ENCODE measurements at places on chromosomes 4 and X. TPM values are rescaled to one million over a fixed set of nuclear protein-coding genes. Genes with fewer than 3 reads are reported as not detected.

DNA sequence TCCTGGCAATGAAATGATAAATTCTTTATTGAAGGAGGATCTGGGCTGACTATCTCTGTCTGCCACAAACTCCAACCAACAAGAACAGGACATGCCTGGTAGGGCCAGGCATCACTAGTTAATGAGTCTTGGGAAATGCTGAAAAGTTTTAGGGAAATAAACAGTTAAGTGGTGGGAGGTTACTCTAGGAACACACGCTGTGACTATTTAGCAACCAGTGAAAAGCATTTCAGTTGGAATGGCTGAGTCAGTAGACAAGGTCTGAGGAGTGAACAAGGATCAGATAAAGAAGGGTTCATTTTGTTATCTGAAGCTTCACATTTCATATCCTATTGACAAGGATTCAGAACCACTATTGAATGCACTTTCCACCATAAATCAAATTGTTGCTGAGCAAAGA, 394.9 kb upstream of the BOD1L1 start:
- H3K27me3 ChIP-seq: no peaks in the 10 kb centered on the region
- H3K36me3 ChIP-seq: no peaks in the 10 kb centered on the region
- no peak for DNase-seq
- no peaks in the 10 kb centered on the region for H3K4me1 ChIP-seq

DNA sequence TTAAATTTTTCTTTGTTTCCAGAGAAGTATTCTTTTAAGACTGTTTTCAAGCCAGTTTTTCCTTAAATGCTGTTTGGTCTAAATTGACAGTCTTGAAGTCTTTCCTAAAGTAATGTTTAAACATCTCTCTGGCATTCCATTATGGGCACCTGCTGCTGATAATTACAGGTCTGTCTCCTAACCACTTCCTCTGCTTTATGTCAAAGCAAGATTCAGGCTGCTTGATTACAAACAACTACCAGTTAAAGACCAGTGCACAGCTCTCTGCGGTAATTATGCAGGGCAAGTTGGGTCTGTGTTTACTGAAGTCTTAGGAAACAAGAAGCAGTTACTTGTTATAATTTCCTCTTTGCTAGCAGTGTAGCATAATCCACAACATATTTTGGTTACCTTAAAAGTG, 17.6 kb downstream of the UNC5C start:
- H3K4me1 ChIP-seq: peaks cover 6% of the 10 kb centered on the region
- no peaks in the 10 kb centered on the region for H3K27me3 ChIP-seq
- H3K36me3 ChIP-seq: no peaks in the 10 kb centered on the region
- H3K27ac ChIP-seq: no peak overlapping the region
- DNase-seq: no peak
- no peak overlapping the region for H3K4me3 ChIP-seq

GRCh38 chr4:75142382-75142781, 209.5 kb downstream of the PARM1 start:
- H3K27me3 ChIP-seq: no peaks in the 10 kb centered on the region
- no peak overlapping the region for H3K27ac ChIP-seq
- no peak overlapping the region for H3K4me3 ChIP-seq
- DNase-seq: no peak
- H3K36me3 ChIP-seq: no peaks in the 10 kb centered on the region

- H3K27ac ChIP-seq: no peak overlapping the region
- H3K36me3 ChIP-seq: no peaks in the 10 kb centered on the region
Observed at GRCh38 chr4:184958923-184959210, 59.4 kb upstream of the HELT start.

DNA sequence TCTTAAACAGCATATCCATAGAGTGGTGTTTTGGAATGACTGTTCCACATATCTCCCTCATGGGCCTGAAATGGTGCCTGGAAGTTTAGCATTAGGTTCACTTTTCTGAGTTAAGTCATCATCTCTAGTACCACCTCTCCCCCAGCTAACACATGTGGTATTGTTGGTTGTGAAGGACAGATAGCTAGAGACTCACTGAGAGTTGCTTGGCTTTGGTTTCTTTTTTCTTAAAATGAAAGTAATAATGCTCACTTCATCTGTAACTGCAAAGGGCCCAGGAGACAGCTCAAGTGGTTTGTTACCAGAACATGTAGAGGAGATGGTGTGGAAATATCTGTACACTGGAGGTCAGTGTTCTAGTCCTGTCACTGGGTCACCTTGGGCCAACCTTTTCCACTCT, 90.9 kb downstream of the EFNB1 start:
- no peaks in the 10 kb centered on the region for H3K36me3 ChIP-seq
- no peaks in the 10 kb centered on the region for H3K4me1 ChIP-seq
- H3K4me3 ChIP-seq: no peak overlapping the region
- no peaks in the 10 kb centered on the region for H3K27me3 ChIP-seq
- no peak overlapping the region for H3K27ac ChIP-seq

- H3K4me1 ChIP-seq: peaks cover 15% of the 10 kb centered on the region
- H3K27ac ChIP-seq: peak overlapping the region; percentile 79
- H3K27me3 ChIP-seq: no peaks in the 10 kb centered on the region
- H3K4me3 ChIP-seq: no peak overlapping the region
Observed at GRCh38 chr4:6900181-6900812, 9.3 kb upstream of the TBC1D14 start.

DNA sequence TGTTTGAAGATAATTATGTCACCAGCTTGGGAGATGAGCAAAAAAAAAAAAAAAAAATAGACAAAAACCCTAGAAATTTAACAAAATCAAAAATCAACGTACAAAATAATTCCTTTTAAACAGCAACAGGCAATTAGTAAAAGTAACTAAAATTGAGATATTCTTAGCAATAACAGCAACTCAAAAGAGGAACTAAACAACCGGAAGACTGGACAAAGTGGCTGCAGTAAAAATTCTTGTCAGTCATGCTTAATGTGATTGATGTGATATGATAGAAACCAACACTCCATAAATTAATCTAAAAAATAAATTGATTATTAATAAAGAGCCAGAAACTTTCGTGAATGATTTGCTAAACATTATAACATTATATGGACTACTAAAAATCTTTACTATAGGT, 1534.6 kb upstream of the AGA start:
- H3K4me3 ChIP-seq: no peak overlapping the region
- no peaks in the 10 kb centered on the region for H3K4me1 ChIP-seq
- no peaks in the 10 kb centered on the region for H3K27me3 ChIP-seq
- no peaks in the 10 kb centered on the region for H3K36me3 ChIP-seq
- no peak for DNase-seq

DNA sequence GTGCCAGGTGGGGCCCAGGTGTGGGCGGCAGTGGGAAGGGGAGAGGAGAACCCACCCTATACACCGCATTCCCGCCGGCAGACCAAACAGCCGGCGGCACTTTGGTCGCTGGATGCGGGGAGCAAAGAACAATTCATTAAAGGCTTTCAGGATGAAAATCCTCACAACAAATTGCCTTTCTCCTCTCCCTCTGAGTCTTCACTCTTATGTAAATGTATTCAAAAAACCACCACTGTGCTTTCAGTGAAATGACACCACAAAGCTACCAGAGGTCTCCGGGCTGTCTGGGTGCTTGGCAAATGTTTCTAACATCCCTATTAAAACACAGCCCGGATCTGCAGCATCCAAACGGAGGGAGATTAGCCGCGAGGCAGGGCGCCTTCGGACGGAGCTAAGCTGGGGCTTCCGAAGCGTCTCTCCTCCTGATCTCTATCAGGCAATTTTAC, 171.8 kb upstream of the TBL1X start:
- no peaks in the 10 kb centered on the region for H3K27me3 ChIP-seq
- DNase-seq: no peak
- no peak overlapping the region for H3K27ac ChIP-seq
- no peaks in the 10 kb centered on the region for H3K36me3 ChIP-seq

GRCh38 chrX:148874636-148875246, 374.3 kb downstream of the AFF2 start:
- no peaks in the 10 kb centered on the region for H3K4me1 ChIP-seq
- no peak overlapping the region for H3K27ac ChIP-seq
- DNase-seq: no peak
- no peaks in the 10 kb centered on the region for H3K36me3 ChIP-seq
- H3K27me3 ChIP-seq: no peaks in the 10 kb centered on the region

GRCh38 chr4:118816538-118817177, 19.3 kb downstream of the SEC24D start:
- H3K27me3 ChIP-seq: no peaks in the 10 kb centered on the region
- DNase-seq: no peak
- peaks cover 37% of the 10 kb centered on the region for H3K36me3 ChIP-seq
- H3K4me1 ChIP-seq: no peaks in the 10 kb centered on the region
- H3K27ac ChIP-seq: no peak overlapping the region
- H3K4me3 ChIP-seq: no peak overlapping the region

Gene RNF150
- 0.09 TPM for total RNA-seq

Gene ZNF81
- total RNA-seq: 11.5 TPM

Gene DCX
- total RNA-seq: not detected

Gene HEPH
- total RNA-seq: not detected

Gene HGFAC
- total RNA-seq: 0.33 TPM

Gene UGT2B10
- 0.16 TPM for total RNA-seq

Gene USP51
- 1.9 TPM for total RNA-seq

Measured in T-cell (primary cell).